ENCODE measurements at places on chromosomes 1 and 21.

GRCh38 chr1:211605603-211606331 lies 26.8 kb upstream of the SLC30A1 start:
- no peak for DNase-seq

GRCh38 chr21:34730756-34731445 lies 62.1 kb downstream of the CLIC6 start:
- no peak for DNase-seq

- DNase-seq: no peak
Measured at GRCh38 chr1:10965546-10966226, 46.8 kb upstream of the TARDBP start.

DNA sequence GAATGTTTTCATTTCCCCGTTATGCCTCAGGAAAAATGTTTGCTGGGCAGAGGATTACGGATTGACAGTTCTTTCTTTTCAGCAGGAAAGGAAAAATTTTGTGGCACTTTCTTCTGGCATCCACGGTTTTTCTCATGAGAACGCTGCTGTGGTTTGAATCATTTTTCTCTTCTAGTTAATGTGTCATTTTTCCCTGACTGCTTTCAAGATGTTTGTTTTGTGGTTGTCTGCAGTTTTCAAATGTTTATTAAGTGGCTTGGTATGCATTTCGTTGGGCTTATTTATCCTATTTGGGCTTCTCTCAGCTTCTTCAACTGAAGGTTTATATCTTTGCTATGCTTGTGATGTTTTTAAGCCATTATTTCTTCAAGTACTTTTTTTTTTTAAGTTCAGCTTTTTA lies 359.0 kb downstream of the RGS7 start:
- no peak for DNase-seq

DNA sequence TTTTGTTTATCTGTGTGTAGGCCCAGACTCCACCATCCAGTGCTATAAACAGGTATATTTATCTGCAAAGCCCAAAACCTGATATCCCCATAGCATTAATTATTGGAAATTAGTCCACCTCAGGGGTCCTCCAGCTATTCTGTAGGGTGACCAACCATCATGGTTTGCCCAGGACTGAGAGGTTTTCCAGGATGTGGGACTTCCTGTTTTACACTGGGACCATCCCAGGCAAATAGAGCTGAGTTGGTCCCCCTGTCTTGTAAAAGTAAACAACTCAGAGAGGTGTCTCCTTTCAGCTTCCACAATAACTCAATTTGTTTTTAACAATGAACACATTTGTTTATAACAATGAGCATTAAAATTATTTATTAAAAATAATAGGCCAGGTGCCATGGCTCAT lies 7.8 kb upstream of the CELA2B start:
- DNase-seq: no peak

DNA sequence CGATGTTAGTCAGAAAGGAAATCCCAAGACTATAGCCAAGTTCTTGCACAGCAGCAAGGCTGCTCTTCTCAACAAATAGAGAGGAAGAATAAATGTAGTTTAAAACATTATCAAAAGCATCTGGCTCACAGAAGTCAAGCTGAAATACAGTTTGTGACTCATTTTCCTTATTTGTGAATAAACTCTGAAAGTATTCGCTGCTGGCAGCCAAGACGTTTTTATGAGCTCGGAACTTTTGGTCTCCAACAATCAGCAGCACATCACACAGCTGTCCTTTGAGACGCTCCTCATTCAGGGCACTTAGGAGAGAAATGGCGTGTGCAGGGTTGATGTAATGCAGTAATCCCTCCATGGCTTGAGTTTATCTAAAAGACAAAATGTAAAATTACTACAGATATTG lies 16.4 kb downstream of the ZBTB21 start:
- no peak for DNase-seq

- no peak for DNase-seq
Measured at GRCh38 chr1:111515291-111516004, 12.0 kb upstream of the ADORA3 start.

GRCh38 chr1:156627313-156627880 lies 8.2 kb downstream of the HAPLN2 start:
- no peak for DNase-seq

DNA sequence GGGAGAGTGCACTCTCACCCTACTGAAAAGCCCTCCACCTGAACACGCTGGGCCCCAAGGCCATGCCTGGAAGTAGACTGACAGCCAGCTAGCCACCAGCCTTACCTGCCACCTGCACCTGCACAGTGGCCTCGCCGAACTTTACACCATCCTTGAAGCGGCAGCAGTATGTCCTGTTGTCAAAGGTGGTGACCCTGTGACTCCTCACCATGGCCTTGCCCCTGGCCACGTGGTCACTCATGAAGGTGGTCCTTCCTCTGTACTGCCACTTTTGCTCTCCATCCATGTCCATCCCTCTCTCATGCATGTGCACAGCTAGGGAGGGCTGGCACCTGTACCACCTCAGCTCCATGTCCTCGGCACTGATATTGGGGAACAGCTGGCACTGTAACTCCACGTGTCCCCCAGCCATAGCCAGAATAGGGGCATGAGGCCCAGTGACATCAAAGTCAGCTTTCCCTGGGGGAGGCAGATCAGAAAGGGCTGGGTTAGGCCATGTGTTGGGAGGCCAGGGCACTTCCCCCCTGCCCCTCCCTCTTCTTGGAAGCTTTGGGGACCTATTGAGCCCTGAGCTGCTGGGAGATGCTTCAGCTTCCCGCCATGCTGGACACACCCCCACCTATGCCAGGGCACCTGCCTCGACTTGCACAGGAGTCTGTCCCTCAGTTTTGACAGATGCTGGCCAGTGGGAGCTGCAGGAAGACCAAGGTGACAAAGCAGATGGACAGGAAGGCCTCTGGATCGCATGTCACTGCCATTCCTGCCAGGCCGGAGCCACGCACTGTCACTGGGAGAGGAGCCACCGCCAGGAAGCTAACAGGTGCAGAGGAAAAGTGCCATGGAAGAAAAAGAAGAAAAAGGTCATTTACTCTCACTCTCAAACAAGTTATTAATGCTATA lies 24.6 kb downstream of the RNF187 start:
- DNase-seq: no peak

DNA sequence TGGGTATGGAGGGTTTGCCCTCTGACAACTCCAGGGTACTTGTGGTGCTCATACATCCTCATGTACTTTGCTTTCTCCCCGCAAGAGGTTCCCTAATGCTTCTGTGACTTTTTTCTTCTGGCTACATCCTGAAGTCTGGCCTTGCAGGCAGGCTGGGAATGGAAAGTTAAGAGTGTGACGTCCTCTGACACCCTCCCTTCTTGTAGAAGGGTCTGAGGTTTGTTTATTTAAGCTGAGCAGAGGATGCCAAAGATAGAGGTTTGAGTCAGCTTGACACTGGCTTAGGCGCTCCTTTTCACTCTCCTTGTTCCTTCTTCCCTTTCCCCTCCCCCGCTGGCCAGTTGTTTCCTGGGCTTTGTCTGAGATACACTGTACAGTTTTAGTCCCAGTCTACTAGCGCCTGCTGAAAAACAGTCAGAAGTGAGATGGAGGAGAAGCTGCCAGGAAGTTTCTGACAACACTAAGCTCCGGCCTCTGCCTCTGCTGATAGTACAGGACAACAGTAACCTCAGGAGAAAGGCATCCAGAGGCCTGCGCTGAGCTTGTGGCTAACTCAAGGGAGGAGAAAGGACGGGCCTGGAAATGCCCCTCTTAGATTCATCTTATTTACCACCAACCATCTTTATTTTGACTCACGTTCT lies at the start of gene MACF1:
Gene MACF1 (plus strand): TSS at position 255 of the 641 bp plus-strand sequence. CDS start 328 bp downstream, at position 583.
- no peak for DNase-seq

DNA sequence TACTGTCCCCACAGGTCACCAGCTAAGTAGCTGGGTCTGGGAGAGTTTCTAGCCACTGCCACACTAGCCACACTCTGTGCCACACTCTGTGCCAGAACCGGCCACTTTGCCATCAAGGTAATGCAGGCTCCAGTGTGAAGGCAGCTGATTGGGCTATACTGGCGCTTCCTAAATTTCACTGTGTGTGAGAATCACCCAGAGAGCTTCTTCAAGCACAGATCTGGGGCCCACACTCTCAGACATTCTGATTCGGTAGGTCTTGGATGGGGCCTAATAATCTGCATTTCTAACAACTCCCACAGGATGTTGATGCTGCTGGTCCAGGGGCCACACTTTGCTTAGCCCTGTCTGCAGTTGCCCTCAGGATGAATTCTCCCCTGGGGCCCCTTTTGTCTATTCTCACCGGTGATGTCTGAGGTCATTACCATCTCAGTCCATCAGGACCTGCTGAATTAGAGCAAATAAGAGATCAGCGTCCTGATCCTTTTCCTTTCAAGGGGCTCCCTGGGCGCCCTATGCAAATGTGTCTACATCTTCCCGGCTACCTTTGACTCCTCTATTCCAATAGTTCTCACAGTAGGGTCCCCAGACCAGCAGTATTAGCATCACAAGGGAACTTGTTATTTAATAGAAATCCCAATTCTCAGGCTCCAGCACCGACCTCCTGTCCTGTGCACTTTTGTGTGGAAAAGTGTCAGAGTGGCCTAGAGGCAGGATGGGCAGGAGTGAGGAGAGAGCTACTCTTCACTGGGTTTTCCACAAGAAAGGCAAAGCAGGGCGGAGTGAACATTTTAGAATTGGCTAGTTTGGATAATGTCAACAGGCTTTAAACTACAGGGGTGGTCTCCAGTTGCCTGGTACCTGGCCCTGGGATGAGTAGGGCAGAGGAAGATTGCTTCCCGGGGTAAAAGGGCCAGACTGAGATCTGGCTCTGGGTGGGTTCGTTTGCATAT lies 24.7 kb upstream of the LRRN2 start:
- no peak for DNase-seq

- no peak for DNase-seq
Measured at GRCh38 chr1:29644812-29645211, 408.5 kb downstream of the PTPRU start.

DNA sequence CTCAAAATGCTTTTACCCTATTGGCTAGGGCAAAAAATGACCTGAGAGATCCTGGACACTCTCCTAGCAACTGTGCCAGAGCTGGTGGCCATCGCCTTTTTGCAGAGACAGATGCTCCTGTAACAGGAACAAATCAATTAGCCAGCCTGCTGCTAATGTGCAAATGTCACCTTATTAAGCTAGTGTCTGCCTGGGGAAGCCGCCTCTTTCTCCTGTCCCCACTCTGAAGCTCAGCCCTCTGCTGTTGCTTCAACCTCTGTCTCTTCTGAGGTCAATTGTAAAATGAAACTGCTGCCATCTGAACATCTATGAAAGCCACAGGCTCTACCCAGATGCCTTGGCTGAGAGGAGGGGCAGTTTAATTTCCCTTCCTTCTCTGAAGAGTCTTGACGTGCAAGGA lies 85.5 kb upstream of the CACNA1E start:
- DNase-seq: no peak

- no peak for DNase-seq
Measured at GRCh38 chr1:10947691-10948462, 64.6 kb upstream of the TARDBP start.

Measured in SW480 (cell line).